ENCODE measurements at places on chromosomes 6 and 20. TPM values are rescaled to one million over a fixed set of nuclear protein-coding genes. Genes with fewer than 3 reads are reported as not detected.

DNA sequence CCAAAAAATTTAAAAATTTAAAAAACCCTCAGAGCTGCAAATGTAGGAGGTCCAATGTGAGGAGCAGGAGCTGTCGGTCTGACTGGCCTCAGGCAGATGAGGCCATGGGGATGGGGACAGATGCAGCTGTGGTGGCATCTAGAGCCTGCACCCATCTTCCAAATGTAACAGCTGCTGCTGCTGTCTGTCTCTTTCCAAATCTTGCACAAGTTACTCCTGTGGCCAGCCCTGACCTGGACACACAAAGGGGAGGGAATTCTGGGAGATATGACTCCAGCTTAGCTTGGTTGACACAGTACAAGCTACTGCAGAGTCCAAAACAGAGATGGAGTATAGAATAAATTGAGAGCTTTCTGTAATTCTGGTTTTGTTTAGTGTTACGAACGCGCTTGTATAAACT is 115.2 kb downstream of the PRND start:
- peak; percentile 66 for DNase-seq

DNA sequence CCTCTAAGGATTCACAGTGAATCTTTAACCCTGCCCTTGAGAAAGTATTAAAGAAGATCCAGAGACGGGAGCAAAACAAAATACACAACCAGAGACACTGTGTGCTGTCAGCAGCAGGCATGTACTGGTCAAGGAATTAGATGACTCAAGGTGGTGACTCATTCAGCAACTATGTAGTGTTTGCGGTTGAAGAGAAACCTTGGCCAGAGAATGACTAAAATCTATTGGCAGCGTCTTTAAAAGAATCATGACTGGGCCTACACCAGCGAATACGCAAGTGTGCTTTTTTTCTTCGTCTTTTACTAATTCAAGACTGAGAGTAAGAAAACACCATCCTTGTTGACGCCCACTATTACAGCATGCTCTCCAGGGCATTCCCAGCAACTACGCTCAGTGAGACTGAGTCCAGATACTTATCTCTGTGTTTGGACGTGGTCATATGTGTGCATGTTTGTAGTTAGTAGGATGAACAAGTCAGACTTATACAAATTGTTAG is 72.4 kb upstream of the BACH2 start:
- DNase-seq = peak; percentile 81

GRCh38 chr20:12847872-12848271 is 160.9 kb upstream of the SPTLC3 start:
- DNase-seq = no peak

DNA sequence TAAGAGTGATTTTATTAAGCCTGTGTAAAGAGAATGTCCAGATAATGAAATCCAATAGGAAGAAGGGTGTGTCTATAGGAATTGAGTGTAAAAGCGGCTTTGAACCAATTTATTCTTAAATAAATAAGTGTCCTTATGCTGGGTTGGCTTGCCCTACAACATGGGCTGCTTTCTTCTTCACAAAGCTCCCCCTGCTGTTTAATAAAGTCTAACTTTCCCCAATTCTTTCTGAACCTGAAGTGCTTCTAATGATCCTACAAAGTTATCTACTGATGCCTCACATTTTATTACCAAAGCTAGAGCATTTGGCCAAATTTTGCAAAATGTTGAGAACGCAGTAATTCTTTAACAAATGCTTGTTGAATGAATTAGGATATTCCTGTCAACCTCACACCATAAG is 36.3 kb upstream of the SIRT5 start:
- no peak for DNase-seq

- DNase-seq = no peak
These were observed 185.5 kb upstream of the SALL4 start for GRCh38 chr20:51987812-51988211.

GRCh38 chr6:138685257-138685656 is 88.3 kb upstream of the CCDC28A start:
- no peak for DNase-seq

- no peak for DNase-seq
These were observed 88.2 kb downstream of the ZFP64 start for GRCh38 chr20:52103335-52103912.

- DNase-seq = no peak
These were observed 36.7 kb downstream of the SYNDIG1 start for GRCh38 chr20:24506146-24506545.

GRCh38 chr6:111585241-111585973 is 20.3 kb downstream of the TRAF3IP2 start:
- no peak for DNase-seq

Gene LY6G6D
- total RNA-seq = not detected

Gene THBD
- 37.0 TPM for total RNA-seq

Gene HSPA1L
- 1.1 TPM for total RNA-seq

Data from right atrium auricular region (tissue), 2 donors.